ENCODE measurements at places on chromosomes 2 and 18. TPM values are rescaled to one million over a fixed set of nuclear protein-coding genes. Genes with fewer than 3 reads are reported as not detected.

Gene ARHGAP25
- total RNA-seq = 2.6 TPM

Gene CCBE1
- total RNA-seq = 0.20 TPM

Gene ERBB4
- 7.5 TPM for total RNA-seq

Gene ANKRD30B
- not detected for total RNA-seq

Gene SLC14A1
- 10.9 TPM for total RNA-seq

Gene SERPINB2
- not detected for total RNA-seq

Data from psoas muscle (tissue), 8 donors.